ENCODE measurements at places on chromosomes 7 and 10.

GRCh38 chr10:62261666-62262065 is 7.0 kb downstream of the RTKN2 start:
- no peak for DNase-seq

DNA sequence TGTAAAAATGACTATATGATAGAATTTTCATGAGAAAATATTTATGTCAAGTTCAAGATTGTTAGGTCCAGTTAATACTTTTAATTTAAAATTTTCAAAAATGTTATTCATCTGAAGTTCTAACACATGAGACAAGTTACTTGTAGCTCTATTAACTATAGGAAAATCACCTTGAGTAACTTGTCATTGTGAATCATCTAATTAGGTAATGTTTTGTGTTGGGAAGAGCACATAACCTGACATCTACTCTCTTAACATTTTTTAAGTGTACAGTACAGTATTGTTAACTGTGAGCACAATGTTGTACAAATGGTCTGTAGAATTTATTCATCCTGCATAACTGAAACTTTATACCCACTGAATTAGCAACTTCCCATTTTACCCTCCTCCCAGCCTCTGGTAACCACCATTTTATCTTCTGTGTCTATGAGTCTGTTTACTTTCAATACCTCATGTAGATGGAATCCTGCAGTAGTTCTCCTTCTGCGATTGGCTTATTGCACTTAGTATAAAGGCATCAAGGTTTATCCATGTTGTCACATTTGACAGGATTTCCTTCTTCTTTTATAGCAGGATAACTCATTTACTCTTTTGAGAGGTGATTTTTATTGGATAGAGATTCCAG is 54.6 kb downstream of the ARL4A start:
- no peak for DNase-seq

DNA sequence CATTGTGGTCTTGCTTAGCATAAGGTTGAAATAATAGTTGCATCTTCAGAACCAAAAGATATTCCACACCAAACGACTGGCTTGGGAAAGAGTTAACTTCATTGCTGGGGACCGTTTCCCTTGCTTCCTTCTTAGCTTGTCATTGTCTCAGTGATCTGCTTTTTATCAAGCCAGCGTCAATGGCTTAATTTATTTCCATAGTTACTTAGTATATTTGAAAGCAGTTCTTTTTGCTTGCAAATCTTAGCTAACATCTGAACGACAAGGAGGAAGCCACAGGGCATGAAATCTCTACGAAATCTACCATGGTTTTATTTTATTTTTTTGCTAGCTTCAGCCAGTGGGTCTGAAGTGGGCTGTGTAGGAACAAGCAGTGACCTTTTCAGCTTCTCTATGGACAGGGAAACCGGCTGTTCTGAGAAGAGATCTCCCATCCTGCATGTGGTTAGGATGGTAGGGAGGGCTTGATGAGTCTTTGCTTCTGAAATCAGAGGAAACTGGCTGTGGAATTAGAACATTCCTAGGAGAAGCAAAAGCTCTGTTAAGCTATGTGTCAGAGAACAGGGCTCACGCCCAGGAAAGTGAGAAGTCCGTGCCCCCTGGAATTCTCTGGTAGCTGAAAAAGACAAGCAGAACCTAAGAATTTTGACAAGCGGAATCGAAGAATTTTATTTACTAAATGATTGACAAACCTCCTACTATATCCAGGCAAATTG is 8.0 kb downstream of the SLC18A2 start:
- no peak for DNase-seq

- no peak for DNase-seq
These were observed 65.8 kb upstream of the FRMD4A start for GRCh38 chr10:14396411-14397048.

GRCh38 chr7:1103009-1103788 is 15.3 kb downstream of the GPER1 start:
- no peak for DNase-seq

DNA sequence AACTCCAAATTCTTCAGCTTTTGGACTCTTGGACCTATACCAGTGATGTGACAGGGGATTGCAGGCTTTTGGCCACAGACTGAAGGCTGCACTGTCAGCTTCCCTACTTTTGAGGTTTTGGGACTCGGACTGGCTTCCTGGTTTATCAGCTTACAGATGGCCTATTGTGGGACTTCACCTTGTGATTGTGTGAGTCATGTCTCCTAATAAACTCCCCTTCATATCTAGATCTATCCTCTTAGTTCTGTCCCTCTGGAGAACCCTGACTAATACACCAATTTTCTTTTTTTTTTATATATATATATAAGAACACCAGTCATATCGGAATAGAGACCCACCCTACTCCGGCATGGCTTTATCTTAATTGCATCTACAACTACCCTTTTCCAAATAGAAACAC is 166.8 kb downstream of the ETV1 start:
- DNase-seq: no peak

GRCh38 chr7:13540429-13540828 is 449.0 kb downstream of the ETV1 start:
- no peak for DNase-seq

DNA sequence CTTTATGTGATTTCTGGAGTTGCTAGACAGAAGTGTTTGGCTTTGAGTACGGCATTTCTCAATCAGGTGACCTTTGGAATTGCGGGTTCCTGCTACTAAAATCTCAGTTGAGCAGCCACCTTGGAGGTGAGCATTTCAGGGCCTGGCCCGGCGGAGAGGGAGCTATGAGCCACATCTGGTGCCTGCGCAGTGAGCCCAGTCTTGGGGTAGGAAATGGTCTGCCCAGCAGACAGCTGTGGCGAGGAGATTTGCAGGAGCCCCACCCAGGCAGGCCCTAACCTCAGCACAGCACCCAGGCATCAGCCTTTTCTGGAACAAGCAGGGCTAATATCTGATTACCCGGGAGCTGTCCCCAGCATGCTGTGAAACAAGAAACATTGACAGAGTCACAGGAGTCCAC is 547.9 kb upstream of the FOXK1 start:
- no peak for DNase-seq

- peak; percentile 72 for DNase-seq
These were observed 920 bp downstream of the PRLHR start for GRCh38 chr10:118594392-118595063.

- DNase-seq: peak; percentile 44
These were observed 19.2 kb upstream of the SMO start for GRCh38 chr7:129169171-129169671.

GRCh38 chr10:98901441-98902110 is 334.1 kb downstream of the HPSE2 start:
- no peak for DNase-seq

DNA sequence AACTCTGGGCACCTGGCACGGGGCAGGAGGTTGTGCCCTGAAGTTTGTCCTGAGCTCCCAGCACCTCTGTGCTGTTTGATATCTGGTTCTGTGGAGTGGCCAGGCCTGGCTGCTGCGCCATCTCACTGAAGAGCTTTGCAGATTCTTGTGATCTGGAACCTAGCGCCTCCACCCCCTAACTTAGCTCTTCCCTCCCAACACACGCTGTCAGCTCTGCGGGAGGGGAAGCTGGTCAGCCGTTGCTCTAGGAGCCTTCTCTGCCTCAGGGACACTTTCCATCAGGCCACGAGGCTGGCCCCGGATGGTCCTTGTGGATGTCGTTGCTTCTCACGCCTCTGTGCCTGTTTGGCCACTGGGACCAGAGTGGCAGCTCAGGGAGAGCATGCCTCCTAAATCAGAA is 213.2 kb downstream of the CCDC3 start:
- no peak for DNase-seq
